ENCODE measurements at places on chromosomes 6 and 20.

GRCh38 chr6:46103441-46104115 lies 26.2 kb upstream of the ENPP4 start:
- DNase-seq = no peak

DNA sequence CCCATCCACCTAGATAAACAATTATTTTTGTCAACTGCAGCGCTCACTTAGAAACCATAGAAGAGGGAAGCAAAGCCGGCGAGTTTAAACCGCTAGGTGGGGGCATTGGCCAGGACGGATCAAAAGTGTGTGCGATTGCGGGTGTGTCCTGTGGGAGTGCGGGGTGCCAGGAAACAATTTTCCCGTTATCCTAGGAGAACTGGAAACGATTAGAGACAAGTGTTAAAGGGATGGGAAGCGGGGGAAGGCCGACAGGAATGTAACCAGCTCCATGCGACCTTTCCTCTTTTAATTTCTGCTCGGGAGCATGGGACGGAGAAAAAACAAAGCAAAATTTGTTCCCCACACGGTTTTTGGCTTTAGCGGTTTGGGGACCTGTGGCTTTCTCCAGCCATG lies 2.8 kb upstream of the HTR1B start:
- no peak for DNase-seq

DNA sequence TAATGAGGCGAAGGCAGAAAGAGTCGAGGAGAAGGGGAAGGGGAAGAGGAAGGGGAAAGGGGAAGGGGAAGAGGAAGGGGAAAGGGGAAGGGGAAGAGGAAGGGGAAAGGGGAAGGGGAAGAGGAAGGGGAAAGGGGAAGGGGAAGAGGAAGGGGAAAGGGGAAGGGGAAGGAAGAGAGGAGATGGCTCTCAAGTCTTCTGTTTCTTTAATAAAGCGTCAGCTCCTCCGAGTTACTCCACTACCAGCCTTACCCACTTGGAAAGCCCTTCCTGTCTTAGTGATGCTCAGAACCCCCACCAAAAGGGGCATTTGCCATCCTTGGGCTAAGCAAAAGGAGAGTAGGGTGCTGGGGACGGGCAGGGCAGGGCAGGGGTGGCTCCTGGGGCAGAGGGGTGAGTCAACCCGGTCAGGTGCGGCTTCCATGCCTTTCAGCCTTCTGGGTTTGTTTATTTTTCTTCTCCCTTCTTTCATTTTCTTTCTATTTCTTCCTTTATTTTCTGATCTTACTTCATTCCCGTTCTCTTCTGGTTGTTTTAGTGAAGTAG lies 476 bp upstream of the CLIC5 start:
- DNase-seq = no peak

- DNase-seq = no peak
Measured at GRCh38 chr6:125789576-125790357, 993 bp upstream of the NCOA7 start.
